CD14-positive monocyte (primary cell): ENCODE measurements at places on chromosomes 12 and 14.
A peak's percentile ranks its signal among the peaks of the same experiment; 100 is the strongest.

GRCh38 chr12:83128540-83128939, 441.8 kb downstream of the TMTC2 start:
- DNase-seq: no peak

- no peak for DNase-seq
These were observed 19.0 kb downstream of the SLC41A2 start for GRCh38 chr12:104939089-104939488.

- DNase-seq: peak; percentile 58
These were observed 1.1 kb downstream of the SAV1 start for GRCh38 chr14:50666772-50667683.

DNA sequence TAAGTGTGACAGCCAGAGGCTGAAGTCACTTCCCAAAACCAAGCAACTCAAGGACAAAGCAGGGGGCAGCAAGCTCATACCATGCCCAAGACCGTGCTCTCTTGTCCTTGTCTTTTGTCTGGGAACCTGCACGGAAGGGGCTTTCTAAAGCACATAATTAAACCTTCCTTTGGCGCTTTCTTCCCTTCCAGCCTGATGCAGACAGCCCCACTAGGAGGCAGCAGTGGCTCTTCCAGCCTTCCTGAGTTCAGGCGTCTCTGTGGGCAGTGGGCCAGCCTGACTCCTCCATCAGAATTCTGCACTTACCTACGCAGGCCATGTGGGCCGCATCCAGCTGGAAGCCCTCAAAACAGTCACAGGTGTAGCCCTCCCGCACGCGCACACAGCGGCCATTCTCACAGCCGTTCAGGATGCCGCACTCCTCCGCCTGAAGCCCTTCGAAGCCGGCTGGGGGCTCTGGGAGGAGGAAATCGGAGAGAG, 7.6 kb downstream of the ISCA2 start:
- DNase-seq: no peak

DNA sequence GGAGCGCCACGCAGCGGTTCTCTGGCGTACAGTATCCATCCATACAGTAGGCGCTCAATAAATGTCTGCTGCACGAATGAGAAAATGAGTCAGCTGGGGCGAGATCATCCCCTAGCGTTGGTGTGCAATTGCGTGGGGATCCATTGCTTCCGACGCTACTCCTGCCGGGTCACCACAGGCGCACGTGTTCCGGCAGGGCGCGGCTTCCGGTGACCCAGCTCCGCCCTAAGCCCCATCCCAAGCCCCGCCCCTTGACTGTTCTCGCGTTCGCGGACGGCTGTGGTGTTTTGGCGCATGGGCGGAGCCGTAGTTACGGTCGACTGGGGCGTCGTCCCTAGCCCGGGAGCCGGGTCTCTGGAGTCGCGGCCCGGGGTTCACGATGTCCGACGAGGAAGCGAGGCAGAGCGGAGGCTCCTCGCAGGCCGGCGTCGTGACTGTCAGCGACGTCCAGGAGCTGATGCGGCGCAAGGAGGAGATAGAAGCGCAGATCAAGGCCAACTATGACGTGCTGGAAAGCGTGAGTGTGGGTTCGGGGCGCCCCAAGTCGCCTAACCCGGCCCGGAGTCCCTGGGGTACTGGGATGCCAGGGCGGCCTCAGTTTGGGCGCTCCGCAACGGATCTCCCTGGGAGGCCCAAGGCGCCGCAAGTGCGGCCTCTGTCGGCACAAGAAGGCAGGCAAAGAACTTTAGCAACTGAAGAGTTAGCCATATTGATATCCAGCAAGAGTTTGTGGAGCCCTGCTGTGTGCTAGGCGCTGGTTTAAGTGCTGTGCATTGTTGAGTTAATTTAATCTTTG, at the start of gene PSMD9:
Gene PSMD9, plus strand, starts transcription at position 313 of the 796 bp plus-strand sequence. Its CDS starts 67 bp downstream, at position 380.
- peak; percentile 97 for DNase-seq

DNA sequence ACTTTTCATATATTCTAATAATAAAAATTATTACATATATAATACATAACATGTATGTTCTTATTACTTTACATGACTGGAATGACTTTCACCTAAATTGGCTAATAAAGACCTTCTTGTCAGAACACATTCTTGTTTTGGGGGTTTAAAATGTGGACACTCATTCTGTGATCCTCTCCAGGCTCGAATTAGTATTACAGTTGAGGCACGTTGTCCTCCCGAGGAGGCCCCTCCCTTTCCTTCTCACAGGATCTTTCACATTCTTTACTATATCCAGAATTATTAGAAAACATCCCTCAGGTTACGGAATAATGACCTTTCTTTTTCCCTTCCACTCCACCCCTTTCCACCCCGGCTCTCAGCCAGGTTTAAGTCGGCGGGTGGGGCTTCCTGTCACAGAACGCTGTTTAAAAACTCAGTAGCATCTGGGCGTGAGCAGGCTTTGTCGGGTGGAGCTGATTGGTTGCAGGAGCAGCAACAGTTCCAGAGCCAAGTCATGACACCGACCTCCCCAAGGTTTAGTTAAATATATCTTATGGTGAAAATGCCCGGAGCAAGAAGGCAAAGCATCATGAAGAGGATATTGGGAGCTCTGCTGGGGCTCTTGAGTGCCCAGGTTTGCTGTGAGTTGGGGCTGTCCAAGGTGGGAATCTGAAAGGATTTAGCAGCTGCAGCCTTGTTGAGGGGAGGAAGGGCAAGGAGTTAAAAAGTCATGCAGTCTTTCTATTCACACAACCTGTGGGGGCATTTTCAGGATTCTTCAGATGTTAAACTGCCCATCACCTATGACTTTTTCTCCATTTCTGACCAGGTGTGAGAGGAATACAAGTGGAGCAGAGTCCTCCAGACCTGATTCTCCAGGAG, 396.7 kb upstream of the OR4E1 start:
- peak; percentile 7 for DNase-seq

GRCh38 chr14:90405101-90405500, 8.3 kb downstream of the CALM1 start:
- no peak for DNase-seq

- DNase-seq: no peak
These were observed 710.6 kb upstream of the TMEM132C start for GRCh38 chr12:127556231-127556886.

DNA sequence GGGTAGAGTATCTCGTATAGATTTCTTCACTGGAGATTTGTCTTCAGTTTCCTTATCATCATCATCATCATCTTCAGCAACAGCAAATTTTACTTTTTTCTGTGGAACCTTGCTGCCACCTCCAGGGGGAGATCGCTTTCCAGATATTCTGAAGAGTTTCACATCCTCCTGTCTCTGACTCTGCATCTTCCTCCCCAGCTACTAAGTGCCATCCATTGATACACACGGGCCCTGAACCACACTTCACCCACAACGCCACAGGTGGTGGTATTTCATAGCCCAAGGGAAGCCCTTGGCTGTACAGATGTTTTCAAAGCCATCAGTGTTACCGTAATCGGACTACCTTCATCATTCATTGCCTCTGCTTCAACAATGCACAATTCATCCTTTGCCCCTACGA, 82.2 kb downstream of the PPP2R5C start:
- peak; percentile 74 for DNase-seq

GRCh38 chr12:64681200-64682052, 71.1 kb downstream of the RASSF3 start:
- DNase-seq: no peak

DNA sequence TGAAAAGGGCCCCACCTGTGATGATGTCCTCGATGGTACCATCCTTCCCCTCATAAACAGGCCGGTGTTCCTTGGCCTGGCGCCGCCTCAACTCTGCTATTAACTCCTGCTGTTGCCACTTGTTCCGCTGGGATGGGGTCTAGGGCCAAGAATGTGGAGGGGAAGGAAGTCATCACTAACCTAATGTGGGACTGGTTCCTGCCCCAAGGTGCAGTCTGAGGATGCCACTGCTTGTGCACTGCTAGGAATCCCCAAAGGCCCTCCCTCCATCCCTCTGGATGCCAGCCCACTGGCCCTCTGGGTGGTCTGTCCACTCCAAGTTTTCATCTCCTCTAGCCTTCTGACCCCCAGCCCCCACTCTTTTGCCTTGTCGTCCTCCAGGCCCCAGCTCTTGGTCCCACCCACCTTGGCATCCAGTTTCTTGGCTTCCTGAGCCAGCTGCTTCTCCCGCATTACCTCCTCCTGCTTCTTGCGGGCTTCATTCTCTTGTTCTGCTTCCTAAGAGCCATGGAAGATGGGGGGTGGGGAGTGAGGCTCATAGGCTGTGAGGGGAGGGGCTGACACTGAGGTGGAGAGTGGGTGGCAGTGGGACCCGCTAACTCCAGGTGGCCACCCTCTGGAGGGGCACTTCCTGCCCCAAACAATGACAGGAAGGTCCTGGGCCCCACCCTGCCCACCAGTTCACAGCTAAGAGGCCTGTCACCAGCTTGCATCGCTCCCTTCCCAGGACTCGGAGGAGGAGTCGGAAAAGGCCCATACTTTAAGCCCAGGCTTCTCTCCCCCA, 23.7 kb downstream of the PRPF40B start:
- DNase-seq: no peak

- DNase-seq: peak; percentile 63
These were observed 206.5 kb downstream of the SLC41A2 start for GRCh38 chr12:104751594-104751993.

GRCh38 chr14:63910583-63911363, 58.0 kb downstream of the SYNE2 start:
- DNase-seq: no peak

GRCh38 chr12:124392667-124393413, 97.9 kb downstream of the RFLNA start:
- DNase-seq: no peak

DNA sequence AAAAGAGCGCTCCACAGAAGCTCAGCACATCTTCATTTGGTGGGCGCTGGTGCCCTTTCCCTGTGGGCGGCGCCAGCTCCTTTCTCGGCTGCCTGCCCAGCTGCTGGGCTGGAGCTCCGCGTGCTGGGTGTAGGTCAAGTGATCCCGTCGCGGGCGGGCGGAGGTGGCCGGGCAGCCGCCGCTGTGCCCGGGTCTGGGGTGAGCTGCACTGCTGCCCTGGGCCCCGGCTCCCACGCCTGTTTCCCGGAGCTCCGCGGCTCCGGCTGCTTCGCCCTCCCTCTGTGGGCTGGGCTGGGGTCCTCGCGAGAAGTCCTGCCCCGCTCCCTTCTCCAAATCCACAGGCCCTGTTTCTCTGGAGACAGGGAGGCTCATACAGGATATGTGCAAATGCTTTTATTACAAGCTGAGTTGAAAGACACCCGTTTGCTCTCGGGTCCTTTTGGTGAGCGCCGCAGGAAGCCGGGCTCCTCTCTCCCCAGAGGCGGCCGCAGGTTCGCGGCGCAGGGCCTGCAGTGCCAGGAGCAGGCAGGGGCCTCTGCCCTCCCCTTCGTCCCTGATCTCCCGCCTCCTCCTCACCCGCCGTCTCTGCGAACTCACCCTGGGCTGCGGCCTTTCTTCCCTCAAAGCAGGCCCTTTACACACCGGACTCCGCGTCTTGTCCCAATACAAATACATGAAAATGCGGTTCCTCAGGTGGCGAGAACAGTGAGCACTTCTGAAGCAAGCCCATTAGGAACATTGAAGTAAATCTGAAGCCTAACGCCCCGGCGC, 67.8 kb upstream of the CAPRIN2 start:
- no peak for DNase-seq

GRCh38 chr14:61192989-61193388, 88.1 kb downstream of the TMEM30B start:
- DNase-seq: no peak

GRCh38 chr14:33675415-33676130, 275.3 kb downstream of the EGLN3 start:
- no peak for DNase-seq

- DNase-seq: no peak
These were observed 133.0 kb downstream of the BTG1 start for GRCh38 chr12:92012691-92013090.

GRCh38 chr12:52493172-52493571, at the start of gene KRT6A:
TSS of gene KRT6A (minus strand) at chr12:52493257. CDS start at chr12:52493188, 69 bp downstream.
- DNase-seq: no peak

GRCh38 chr12:46494424-46494823, 121.9 kb upstream of the SLC38A2 start:
- DNase-seq: no peak

GRCh38 chr12:66403746-66404145, 101.5 kb downstream of the HELB start:
- no peak for DNase-seq

- no peak for DNase-seq
These were observed 174.0 kb upstream of the MYL2 start for GRCh38 chr12:111094157-111095010.

GRCh38 chr12:125193376-125194152, 128.3 kb downstream of the AACS start:
- no peak for DNase-seq

DNA sequence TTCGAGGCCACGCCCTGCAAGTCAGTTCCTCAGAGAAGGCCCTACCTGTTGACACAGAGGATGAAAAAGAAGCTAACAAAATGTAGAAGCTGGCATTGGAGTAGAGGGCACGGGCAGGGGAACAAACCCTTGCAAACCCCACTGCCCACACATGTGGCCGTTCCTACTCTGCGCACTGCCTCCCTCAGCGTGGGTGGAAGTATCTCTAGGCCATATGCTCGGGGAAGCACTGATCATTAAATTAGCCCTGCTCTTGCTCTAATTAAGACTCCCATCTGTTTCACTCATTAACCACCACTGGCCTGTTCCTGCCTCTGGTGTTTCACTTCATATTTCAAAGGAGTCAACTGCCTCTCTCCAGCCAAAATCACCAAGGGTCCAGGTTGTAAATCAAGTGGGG, 201.2 kb upstream of the SFSWAP start:
- no peak for DNase-seq

GRCh38 chr12:3770891-3771290, 18.0 kb upstream of the CRACR2A start:
- DNase-seq: no peak

- no peak for DNase-seq
These were observed 233.5 kb upstream of the TMEM132C start for GRCh38 chr12:128033473-128033872.

GRCh38 chr12:113697651-113698509, 226.2 kb upstream of the LHX5 start:
- DNase-seq: no peak

DNA sequence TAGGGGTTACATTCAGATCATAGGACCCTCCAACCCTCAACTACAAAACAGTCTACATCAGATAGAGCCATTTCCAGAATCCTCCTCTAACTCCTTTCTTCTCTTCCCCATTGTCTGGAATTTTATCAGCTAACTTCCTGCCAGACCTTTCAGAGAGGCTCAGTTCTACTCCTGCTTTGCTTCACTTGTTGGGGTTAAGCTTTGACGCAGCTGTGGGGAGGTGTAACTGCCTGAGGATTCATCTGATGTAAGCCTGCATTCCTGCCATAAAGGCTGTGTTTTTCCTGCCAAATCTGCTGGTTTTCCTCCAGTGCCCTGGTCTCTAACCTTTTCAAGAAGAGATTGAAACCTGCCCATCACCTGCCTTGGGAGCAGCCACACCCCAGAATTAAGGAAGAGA, 16.9 kb downstream of the DHRS2 start:
- no peak for DNase-seq
